ENCODE measurements at places on chromosomes 11 and 22.

DNA sequence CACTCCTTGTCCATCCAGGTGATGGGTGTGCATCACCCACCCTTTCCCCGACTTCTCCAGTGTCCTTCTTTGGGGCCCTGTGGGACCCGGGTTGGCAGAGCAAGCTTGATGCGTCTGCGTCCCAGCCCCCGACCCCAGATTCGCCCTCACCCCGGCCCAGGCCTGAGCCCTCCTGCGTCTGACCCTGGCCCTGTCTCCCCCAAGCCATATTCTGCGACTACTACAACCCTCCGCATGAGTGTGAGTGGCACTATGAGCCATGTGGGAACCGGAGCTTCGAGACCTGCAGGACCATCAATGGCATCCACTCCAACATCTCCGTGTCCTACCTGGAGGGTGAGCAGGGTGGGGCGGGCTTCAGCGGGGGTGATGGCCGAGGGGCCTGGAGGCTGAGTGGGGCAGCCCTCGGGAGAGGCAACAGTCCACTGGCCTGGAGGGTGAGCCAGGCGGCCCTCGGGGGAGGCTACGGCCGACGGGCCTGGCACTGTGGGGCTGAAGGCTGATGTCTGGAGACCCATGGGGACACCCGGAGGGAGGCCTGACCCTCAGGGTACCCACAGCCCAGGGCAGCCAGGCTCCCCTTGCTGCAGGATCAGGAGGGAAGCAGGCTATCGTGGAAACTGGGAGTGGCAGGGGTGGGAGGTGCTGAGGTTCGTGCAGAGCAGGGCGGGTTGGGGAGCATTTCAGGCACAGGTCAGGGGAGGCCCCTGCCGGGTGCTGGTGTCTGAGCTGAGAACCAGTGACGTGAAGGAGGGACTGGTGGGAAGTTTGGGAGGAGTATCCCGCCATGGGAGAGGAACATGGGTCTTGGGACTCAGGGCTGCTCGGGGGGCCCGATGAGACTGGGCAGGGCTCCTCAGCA is 15.3 kb downstream of the MUC2 start:
- no peak for DNase-seq

DNA sequence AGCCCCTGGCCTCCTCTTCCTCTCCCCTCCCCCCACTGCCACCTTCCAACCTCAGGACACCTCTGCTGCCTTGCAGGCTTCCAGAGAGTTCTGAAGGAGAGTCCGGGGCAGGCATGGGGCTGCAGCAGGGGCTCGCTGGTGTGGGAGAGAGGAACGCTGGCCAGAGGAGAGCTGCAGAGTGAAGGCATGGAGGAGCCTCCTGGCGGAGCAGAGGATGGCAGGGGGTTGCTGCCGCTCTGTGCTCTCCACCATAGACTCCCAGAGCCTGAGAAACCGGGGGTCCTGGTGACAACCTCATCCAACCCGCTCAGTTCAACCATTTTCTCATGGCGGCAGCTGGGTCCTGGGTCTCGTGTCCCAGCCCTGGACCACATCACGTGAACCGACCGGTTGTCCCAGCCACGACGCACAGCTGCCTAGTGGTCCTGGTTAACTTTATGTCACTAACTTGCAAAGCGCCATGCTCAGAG is 17.5 kb downstream of the MRGPRG start:
- no peak for DNase-seq

DNA sequence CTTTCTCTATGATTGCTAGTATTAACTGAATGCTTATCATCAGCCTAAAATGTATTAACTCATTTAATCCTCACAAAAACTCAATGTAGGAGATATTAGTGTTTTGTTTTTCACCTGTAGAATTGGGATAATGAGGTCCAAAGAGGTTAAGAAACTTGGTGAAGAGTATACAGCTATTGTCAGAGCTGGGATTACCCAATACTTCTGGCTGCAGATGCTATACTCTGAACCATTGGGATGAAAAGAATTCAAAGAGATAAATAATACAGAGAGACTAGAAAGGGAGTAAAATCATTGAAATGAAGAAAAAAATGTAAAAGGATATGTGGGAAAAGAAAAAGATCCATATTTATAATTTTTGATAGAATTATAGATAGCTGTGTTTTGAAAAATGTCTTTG is 137.1 kb downstream of the TRPC6 start:
- no peak for DNase-seq

GRCh38 chr11:2653930-2654739 is 45.7 kb downstream of the KCNQ1OT1 start:
- no peak for DNase-seq

DNA sequence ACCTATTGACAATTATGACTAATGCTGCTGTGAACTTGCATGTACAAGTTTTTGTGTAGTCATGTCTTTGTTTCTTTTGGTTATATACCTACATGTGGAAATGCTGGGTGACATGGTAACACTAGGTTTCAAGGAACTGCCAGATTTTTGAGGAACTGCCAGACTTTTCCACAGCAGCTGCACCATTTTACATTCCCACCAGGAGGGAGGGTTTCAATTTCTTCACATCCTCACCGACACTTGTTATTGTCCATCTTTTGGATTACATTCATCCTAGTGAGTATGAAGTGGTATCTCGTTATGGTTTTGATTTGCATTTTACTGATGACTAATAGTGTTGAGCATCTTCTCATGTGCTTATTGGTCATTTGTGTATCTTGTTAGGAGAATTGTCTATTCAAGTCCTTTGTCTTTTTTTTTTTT is 13.3 kb downstream of the CLDN5 start:
- no peak for DNase-seq

- no peak for DNase-seq
Observed at GRCh38 chr11:78332174-78332866, 85.3 kb downstream of the GAB2 start.

GRCh38 chr11:2870460-2870859 is 15.1 kb downstream of the CDKN1C start:
- no peak for DNase-seq

GRCh38 chr22:44357296-44357965 is 44.7 kb upstream of the SHISAL1 start:
- no peak for DNase-seq

DNA sequence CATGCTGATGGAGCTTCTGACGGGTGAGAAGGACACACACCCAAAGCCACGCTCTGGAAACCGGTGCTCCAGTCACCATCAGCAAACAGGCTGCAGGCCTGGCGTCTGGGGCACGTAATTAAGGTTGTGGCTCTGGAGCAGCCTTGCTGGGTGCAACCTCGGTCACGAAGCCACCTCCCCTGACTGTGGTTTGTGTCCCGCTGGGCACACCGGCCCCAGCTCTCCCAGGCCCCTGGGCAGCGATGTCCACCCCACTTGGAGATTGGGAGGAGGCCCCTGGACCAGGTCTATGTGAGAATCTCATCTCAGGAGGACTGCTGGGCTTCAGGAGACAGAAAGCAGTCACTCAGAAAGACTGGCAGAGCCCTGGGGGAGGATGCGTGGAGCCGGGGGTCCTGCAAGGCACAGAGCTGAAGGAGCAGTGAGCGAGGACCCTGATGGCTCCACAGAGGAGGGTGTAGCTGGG is 631.6 kb downstream of the BRD1 start:
- no peak for DNase-seq

DNA sequence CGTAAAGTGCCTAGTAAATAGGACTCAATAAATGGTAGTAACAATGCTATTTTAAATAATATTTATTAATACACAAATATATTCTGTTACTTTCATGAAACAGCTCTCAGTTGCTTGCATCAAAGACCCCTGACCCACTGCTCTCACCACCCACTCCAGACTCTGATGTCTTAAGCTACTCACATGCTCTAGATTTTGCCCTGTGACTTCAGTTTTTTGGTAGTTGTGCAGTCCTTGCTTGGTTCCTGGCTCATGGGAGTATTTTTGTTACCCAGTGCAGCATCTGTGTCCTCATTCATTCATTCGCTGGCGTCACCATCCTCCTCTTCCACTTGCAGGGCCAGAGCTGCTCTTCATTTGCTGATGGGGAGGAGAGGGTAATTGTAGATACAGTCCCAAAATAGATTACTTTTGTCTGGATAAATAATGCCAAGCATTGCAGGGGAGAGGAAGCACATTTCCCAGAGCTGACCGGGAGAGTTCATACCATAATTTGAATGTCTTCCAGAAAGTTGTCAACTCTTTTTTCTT is 12.7 kb downstream of the MRPL48 start:
- no peak for DNase-seq

- DNase-seq, result peak; percentile 97
Observed at GRCh38 chr11:73779084-73779902, 8.4 kb upstream of the MRPL48 start.

DNA sequence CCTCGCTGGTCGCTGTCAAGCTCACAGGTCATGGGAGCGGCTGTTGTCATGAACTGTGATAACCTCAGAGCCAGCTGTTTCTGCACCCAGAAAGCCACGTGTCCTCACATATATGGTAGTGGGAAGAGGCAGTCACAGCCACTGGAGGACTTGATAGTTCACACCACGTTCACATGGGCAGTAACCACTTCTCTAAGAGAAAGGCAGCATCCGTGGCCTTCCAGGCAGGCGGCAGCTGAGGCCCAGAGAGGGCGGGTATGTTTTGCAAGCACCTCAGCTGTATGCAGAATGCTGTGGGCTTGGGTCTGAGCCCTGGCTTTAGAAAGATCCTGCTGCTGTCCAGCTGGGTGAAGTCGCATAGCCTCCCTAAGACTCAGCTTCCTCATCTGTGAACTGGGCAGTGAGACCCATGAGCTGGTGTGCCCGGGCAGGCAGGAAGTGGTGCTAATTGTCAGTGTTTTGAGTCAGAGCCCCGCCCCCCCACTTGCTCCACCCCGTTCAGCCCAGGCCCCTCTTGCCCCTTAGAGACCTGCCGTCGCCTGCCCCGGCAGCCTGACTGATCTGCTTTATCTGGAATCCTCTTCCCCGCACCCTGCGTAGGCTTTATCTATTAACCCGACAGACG is 13.3 kb downstream of the TTC38 start:
- peak; percentile 66 for DNase-seq

GRCh38 chr22:34370711-34371110 is 450.4 kb upstream of the LARGE1 start:
- no peak for DNase-seq

- DNase-seq, result no peak
Observed at GRCh38 chr11:33663121-33663520, 37.5 kb downstream of the C11orf91 start.

DNA sequence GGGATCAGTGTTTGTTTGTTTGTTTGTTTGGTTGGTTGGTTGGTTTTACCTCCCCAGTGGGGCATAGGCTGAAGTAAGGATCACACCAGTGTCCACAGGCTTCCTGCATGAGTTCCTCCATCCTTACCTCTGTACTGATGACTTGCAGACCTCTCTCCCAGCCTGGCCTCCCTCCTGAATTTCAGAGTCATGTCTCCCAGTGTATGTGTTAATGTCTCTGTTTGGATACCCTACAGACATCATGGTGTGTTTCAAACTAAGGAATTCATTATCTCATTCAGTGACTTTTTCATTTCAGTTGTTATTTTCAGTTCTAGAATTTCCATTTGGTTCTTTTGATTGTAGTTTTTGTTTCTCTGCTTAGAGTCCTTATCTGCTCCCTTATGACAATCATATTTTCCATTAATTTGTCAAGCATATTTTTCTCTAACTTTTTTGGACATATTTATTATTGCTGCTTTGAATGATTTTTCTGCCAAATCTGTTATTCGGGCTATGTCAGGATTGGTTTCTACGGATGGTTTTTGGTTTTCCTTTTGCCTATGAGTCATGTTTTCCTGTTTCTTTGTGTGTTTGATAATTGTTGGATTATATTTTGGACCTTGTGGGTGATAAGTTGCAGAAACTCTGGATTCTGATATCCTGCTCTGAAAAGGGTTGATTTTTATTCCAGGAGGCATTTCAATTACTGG is 23.6 kb downstream of the MYEOV start:
- DNase-seq, result no peak

DNA sequence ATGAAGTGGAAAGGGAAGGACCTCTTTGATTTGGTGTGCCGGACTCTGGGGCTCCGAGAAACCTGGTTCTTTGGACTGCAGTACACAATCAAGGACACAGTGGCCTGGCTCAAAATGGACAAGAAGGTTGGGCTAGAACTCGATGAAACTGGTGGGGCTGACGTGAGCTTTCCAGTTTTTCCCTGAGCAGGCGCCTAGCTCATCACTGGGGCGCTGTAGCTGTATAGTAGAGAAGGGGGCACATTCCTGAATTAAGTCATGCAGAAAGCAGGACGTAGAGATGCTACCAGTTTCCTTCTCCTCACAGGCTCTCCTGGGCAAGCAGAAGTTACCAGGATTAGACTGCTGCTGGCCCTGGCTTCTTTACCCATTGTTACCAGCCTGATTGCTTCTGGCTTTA is 33.3 kb downstream of the NF2 start:
- no peak for DNase-seq

GRCh38 chr11:121499405-121499804 is 46.6 kb upstream of the SORL1-AS1 start:
- no peak for DNase-seq

DNA sequence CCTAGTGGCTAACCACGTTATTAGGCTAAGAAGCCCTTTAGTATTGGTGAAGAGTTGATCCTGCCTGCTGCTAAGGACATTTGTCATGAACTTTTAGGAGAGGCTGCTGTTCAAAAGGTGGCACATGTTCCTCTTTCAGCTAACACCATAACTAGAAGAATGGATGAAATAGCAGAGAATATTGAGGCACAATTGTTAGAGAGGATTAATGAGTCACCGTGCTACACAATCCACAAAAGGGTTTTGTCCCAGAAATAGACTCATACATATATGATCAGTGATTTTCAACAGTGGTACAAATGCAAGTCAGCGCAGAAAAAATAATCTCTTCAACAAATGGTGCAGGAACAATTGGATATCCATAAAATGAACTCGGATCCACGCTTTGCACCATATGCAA is 7.0 kb upstream of the MSANTD2 start:
- DNase-seq, result no peak

DNA sequence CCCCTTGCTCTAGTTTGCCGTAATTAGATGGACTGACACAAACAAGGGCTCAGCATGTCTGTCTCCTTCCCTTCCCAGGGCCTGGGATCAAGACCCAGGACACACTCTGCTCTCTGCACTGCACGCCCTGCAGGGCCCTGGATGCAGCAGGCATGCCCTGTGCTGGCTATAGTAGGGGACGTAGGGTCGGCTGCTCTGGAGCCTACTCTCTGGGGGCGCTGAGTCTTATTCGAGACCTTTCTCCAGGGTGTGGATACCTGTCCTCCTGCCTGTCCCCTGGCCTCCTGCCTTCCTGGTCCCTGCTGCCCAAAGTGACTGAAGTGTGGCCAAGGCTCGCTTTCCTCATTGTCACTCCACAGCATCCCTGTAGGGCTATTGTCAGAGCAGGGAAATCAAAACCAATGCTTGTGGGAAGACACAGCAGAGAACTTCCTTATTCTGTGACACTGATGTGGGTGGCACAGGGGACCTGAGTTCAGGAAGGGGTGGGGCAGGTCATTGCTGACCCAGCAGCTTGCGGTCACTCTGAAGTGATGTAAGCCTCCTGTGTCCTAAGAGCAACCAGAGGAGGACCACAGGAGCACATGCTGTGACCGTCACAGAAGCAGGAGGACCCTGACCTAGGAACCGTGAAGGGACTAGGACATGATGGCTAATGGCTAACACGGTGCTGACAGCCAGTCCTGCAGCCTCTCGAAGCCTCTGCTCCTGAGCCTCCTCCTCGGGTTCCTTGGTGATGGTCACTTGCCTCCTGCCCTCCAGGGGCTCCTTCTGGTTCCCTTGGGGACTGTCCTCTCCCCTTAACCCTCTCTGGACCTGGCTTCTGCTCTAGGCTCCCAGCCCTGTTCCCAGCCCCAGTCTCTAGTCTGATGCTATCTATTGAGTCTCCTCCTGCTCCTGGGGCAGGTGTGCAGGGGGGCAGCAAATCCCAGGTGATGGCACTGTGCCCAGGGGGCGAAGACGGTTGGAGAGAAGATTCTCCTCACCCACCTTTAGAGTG is 10.3 kb downstream of the APOBEC3A start:
- peak; percentile 83 for DNase-seq

- peak; percentile 58 for DNase-seq
Observed at GRCh38 chr11:8201644-8202365, 33.0 kb upstream of the RIC3 start.
